ENCODE measurements at places on chromosomes 11 and 22.
A peak's percentile ranks its signal among the peaks of the same experiment; 100 is the strongest.

GRCh38 chr11:126489836-126490660 is 134.6 kb downstream of the ST3GAL4 start:
- DNase-seq: no peak

GRCh38 chr22:48702573-48703264 is 1125.0 kb downstream of the BRD1 start:
- DNase-seq: no peak

DNA sequence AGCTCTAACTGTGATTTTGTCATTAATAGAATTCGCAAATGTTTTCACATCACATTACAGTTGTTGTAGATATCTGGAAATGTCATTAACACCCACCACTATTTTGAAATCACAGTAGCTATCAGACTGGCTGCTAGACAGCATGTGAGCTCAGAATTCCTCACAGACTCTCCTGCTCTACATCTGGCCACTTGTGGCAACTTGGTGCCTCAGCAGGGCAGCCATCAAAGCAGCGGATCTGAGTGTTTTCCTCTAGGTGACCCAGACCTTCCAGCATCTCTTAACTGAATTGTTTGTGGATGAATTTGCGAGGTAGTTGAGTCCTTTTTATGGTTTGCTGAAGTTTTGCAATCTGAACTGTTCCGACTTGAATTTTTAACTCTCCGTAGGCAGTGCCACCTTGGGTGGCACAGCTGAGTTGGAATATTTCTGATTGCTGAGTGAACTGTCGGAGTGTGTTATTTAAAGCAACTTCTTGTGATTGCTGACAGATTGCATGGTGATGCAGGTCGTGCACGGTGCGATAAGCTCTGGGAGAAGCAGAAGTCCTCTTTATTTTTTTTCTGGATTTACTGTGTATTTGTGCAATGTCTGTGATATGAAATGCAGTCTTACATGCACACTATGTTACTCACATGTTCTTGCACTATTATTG is 114.0 kb upstream of the PLET1 start:
- DNase-seq: no peak

- DNase-seq: peak; percentile 9
Measured at GRCh38 chr11:74055938-74056337, 47.1 kb upstream of the UCP3 start.

DNA sequence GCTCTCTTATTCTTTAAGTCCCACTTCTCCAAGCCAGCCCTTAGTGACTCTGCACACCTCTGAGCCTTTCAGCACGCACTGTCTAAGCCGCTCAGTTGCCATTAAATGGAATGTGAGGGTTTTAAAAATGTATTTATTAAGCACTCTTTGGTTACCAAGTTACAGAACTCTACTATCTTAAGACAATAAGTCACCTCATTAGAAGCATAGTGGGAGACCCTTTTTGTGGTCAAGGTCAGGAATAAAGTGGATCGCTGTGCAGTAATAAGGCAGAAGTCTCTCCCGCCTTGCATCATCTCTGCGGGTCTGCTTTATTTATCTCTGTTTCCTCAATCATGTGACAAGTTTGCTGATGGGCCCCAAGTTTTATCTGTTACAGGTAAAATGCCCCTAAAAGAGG is 11.9 kb downstream of the SLC25A18 start:
- DNase-seq: no peak

DNA sequence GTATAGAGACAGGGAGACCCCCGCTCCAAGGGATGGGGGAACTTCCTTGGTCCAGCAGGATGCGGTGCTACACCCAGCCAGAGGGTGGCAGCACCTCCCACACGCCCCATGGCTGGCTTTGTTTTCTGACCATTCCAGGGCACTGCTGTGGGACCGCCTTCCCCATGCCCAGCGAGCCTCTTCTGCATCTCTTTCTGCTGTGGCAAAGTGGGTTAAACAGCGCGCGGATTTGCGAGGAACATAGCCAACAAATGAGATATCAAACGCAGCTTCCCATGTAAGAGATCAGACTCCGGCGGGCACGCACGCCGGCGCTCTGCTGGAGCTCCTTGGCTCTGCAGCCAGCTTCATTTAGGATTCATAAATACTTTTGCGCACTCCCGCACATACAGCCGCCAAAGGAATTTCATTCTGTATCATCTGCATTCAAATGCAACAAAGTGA is 485.8 kb upstream of the CADM1 start:
- no peak for DNase-seq

DNA sequence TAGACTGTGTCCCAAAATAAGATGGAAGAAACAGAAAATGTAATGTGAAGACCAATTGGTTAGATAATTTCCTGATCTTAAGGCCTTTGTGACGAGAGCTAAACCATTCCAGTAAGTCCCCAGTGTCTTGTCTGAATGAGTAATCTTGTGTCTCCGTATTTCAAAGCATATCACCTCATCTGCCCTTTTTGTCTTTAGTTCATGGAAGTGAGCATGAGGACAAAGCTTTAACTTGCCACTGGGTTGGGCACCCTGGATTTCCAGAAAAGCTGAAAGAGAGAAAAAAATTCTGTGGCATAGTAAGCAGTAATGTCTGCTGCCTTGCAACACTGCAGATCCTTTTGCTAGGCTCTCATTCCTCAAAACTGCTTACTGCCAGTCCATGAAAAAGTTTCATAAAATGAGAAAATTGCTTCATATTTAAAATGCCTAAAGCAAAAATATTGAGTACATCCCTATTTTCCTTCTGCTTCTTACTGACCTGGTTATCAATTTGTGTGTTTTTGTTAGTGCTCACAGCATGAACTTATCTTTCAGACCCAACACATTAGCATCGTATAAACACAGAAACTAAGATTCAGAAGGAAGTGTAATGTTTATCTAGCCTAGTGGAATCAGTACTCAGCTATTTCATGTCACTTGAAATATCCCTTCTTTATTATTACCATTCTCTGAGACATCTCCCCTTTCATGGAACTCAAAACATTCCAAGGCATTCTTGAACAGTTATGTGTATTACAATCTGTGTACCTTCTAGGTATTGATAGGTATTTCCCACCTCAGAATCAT is 5.3 kb downstream of the CASP12 start:
- DNase-seq: no peak

DNA sequence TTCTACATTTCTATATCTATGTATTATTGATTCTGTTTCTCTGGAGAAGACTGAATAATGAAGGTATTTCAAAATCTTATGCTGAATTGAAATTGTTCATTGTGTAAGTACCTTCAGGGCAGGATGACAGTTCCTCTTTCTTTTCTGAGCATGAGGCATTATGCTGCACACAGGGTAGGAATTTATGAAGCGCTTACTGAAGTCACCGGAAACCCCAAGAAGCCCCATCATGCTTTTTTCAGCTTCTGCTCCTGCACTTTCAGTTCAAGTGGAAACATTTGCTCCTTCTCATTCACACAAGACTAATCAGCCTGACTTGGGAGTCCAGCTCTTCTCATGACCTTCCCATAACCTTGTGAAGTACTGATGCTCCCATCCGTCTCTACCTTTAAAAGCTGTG is 314.7 kb upstream of the SORL1-AS1 start:
- no peak for DNase-seq

DNA sequence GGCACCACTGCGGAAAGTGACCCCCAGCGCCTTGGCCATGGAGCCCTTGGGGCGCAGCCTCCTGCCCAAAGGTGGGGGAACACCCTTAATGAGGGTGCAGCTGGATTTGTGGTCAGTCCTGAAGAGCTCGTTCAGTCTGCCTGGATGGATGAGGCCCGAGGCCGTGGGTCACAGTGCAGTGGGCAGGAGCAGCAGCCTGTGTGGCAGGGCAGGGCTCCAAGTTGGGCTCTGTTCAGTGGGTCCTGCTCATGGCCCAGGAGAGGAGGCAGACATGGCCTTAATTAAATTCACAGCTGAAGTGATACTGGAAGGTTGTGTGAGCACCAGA is 33.3 kb downstream of the FAM83F start:
- DNase-seq: no peak

- no peak for DNase-seq
Measured at GRCh38 chr22:44266796-44267760, 45.7 kb downstream of the SHISAL1 start.

GRCh38 chr11:78339483-78339882 is 78.1 kb downstream of the GAB2 start:
- no peak for DNase-seq

DNA sequence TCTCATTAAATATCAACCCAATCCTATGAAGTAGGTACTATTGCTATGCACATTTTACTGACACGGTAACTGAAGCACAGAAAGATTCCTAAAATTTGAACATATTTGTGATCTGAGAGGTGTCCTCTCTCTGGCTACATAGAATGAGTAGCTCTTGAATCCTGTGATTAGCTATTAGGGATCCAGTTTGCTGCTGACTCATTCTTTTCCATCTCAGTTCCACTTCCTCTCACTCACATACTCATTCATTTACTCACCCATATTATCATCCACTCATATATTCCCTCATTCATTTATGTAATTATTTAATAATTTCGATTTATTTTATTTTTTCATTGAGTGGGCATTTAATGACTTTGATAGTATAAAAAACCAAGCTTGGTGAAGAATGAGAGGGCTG is 42.7 kb downstream of the OR5B17 start:
- DNase-seq: peak; percentile 39

- DNase-seq: no peak
Measured at GRCh38 chr11:120908461-120909181, 115.3 kb upstream of the TBCEL start.

GRCh38 chr22:44394246-44395117 is 81.7 kb upstream of the SHISAL1 start:
- no peak for DNase-seq

- DNase-seq: no peak
Measured at GRCh38 chr11:116931206-116931953, 94.0 kb upstream of the APOA1 start.

GRCh38 chr22:42203609-42204008 is 66.8 kb downstream of the TCF20 start:
- DNase-seq: no peak

DNA sequence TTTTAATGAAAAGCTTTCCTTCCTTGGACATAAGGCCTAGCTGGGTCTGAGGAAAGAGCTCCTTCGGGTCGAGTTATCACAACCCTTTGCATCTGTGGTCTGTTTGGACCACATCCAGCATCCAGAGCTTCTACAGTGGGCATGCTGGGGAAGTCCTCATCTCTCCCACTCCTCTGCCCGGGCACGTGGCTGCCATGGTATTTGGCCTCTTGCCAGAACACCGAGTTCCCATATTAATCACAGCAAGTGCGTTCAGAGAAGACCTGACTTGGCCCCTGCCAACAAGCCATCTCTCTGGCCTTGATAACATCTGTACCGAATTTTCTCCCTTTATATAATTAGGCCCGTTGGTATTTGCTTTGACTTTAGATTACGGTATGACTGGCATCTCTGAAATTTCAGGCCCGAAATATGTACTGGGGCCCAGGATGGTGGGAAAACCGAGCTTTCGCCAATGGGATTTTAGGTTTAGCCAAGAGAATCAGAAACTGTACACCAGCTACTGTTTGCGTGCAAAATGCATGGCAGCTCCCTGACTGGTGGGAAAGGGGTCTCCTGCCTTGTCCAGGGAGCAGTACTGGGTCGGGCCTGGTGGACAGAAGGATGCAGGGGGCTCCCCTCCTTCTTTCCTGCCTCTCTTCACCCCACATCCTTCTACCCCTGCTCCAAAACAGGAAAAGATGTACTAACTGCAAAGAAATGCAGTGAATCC is 90.0 kb downstream of the MICAL2 start:
- DNase-seq: peak; percentile 93

GRCh38 chr11:7965386-7965785 is at the start of gene NLRP10:
Gene NLRP10, minus strand, starts transcription at chr11:7965447. Its CDS starts 1,952 bp downstream, at chr11:7963495.
- no peak for DNase-seq

GRCh38 chr11:67648140-67648795 is 2.3 kb downstream of the ACY3 start:
- no peak for DNase-seq

- no peak for DNase-seq
Measured at GRCh38 chr22:45726081-45726480, 54.4 kb downstream of the ATXN10 start.

DNA sequence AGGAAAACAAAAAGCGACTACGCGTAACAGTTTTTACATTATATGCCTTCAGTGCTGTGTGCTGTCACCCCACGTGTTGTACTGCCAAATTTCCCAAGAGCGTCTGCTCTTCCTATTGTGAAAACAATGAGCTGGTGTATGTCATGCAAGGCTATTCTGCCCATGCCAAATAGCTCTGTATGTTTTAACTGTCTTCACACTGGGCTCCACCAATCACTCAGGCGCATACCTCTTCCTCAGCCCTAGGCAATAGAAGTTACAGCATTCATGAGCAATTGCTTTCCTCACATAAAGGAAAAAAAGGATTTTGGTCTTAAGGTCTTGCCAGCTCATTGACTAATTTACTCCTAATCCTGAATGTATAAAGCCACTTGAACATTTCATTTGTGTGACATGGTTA is 606.8 kb downstream of the NTM start:
- DNase-seq: peak; percentile 47

DNA sequence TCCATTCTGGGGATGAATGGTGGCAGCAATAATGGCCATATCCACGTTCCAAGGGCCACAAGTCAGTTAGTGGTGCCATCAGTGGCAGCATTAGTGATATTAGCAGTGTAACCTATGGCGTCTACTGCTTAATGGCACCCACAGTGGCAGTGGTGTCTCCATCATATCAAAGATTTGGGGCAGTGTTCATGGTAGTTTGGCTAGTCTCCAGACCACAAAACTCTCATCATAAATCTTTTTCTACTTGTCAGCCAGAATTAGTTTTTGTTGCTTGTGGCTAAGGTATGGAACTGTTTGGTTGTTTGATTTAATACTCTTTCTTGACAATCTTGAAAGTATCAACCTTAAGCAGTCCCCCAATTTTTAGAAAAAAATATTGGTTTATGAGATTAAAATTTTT is 45.1 kb upstream of the DEUP1 start:
- DNase-seq: no peak

- DNase-seq: no peak
Measured at GRCh38 chr22:44192098-44192815, 11.5 kb downstream of the PARVG start.

GRCh38 chr22:26838471-26838825 is 181.1 kb downstream of the MIAT start:
- no peak for DNase-seq

GRCh38 chr11:32830413-32830738 is 649 bp downstream of the PRRG4 start:
- no peak for DNase-seq

- no peak for DNase-seq
Measured at GRCh38 chr11:72330131-72330727, 86.3 kb upstream of the PHOX2A start.

- no peak for DNase-seq
Measured at GRCh38 chr22:47276450-47276820, 514.0 kb downstream of the TBC1D22A start.

DNA sequence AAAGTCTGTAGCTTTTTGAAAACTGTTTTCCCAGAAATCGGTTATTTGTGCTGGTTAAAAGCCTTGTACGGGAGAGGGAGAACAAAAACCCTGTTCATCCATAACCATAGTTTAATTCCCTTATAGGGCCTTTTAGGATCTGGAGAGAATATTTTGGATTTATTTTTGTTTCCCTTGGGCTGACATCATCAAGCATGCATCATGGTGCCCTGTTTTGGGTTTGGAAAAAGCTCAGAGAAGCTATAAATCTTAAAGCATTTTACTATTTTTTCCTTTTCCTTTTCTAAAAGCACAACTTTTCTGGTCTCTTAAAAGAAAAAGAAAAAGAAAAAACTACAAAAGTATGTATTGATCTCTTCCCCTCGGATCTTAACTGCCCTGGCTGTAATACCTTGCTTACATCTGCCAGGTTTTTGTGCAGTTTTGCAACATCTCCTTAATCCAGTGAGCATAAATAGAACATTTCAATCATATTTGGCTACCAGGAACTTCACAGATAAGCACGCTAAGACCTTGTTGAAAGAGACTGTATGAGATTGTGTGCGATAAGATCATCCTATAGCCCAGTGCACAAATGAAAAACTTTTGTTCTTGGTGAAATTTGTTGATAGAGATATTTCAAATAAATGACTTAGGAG is 88.0 kb downstream of the ZBTB16 start:
- DNase-seq: no peak
